ENCODE measurements at places on chromosomes 7 and 10. TPM values are rescaled to one million over a fixed set of nuclear protein-coding genes. Genes with fewer than 3 reads are reported as not detected.

Gene SH2B2
- polyA plus RNA-seq: 22.2 TPM

Gene DUSP5
- polyA plus RNA-seq: 4.2 TPM

Gene ALKBH4
- 8.9 TPM for polyA plus RNA-seq

Gene MAT1A
- polyA plus RNA-seq: not detected

GRCh38 chr7:84614821-84615501 lies 420.4 kb upstream of the SEMA3A start:
- no peak for DNase-seq

GRCh38 chr10:125091891-125092290 lies 68.5 kb downstream of the CTBP2 start:
- DNase-seq: no peak

DNA sequence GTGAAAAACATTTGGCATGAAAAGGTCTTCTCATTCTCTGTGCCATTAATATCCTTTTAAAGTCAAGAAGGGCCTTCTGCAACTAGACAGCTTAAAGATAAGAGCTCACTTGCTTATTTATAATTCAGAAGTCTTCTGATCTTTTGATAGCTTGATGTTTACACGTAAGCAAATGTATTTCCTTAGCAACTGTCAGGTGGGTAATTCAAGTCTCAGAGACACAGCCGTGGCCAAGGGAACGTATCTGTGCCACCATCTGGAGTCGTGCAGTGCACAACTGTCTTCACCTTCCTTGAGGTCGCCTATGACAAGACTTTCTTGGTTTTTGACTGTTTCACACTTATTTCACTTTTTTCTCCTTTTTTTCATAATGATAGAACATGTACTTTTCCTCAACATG lies 4.0 kb upstream of the NEBL start:
- no peak for DNase-seq

GRCh38 chr7:13153266-13153665 lies 465.8 kb downstream of the ARL4A start:
- DNase-seq: no peak

DNA sequence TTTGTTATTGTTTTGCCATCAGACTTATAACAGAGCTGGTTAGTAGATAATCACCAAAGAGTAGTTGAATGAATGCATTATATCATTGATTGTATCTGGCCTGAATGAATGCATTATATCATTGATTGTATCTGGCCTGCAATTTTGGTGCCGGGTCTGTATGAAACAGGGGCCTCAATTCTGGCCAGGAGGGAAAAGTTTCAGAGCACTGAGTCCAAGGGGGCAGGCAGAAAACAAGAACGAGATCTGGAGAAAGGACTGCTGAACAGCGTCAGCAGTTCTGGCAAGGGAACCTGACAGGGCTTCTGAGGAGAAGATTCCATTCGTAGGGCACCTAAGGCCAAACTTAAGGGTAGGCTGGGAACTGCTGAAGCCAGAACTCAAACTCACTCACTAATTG lies 128.0 kb downstream of the SEMA3C start:
- DNase-seq: no peak

- DNase-seq: no peak
These were observed 226.6 kb downstream of the CREB5 start for GRCh38 chr7:28638914-28639313.

DNA sequence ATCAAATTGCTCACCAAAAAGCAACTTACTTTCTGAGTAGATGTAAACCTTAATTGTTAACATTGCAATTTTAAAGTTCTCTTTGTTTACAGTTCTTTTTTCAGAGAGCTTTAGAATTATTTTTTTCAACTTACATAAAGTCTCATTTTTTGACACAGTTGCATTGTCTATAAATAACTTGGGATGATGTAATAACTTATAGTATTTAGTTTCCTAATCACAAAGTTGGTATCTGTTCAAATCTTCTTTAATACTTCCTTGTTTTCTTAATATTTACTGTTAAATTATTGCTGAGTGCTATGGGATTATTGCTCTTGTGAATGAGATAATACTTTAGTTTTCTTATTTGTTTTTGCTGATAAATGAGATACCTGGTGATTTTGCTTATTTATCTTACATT lies 18.9 kb upstream of the SUV39H2 start:
- no peak for DNase-seq

GRCh38 chr10:96988426-96988825 lies 156.3 kb downstream of the LCOR start:
- no peak for DNase-seq

Data from hindlimb muscle (tissue), 1 donor.